Progenitor cell of endocrine pancreas (in vitro differentiated cells): ENCODE measurements at places on chromosomes 1 and 21. TPM values are rescaled to one million over a fixed set of nuclear protein-coding genes. Genes with fewer than 3 reads are reported as not detected.

Gene EPHA10
- total RNA-seq: 5.1 and 6.2 TPM in 2 replicates

Gene TOR3A
- total RNA-seq: 27.4 and 27.9 TPM in 2 replicates

Gene PLA2G2A
- 2.0 and 2.4 TPM in 2 replicates for total RNA-seq

Gene BOLA1
- total RNA-seq: 10.9 and 12.1 TPM in 2 replicates

Gene CHD5
- total RNA-seq: 0.58 and 0.77 TPM in 2 replicates

Gene GJB5
- not detected in 2 replicates for total RNA-seq

Gene SMIM1
- total RNA-seq: 10.8 and 12.0 TPM in 2 replicates

Gene UBE2U
- total RNA-seq: not detected in 2 replicates

Gene S100A9
- total RNA-seq: 0.91 and 0.95 TPM in 2 replicates

Gene DMRTB1
- not detected in 2 replicates for total RNA-seq

Gene ATXN7L2
- total RNA-seq: 17.6 and 19.6 TPM in 2 replicates

Gene TMEM9
- 146 TPM in 2 replicates for total RNA-seq

Gene FLG2
- total RNA-seq: not detected in 2 replicates

Gene ADAMTS1
- total RNA-seq: 11.6 and 12.7 TPM in 2 replicates

Gene TNNT2
- 1.9 and 2.3 TPM in 2 replicates for total RNA-seq

Gene APCS
- total RNA-seq: not detected in 2 replicates

Gene PEX19
- 73.8 and 74.8 TPM in 2 replicates for total RNA-seq

Gene FCN3
- not detected in 2 replicates for total RNA-seq

Gene OLFML3
- 12.9 and 14.7 TPM in 2 replicates for total RNA-seq

Gene RNU1-1
- 3,923 and 3,957 TPM in 2 replicates for total RNA-seq

Gene OR2M7
- total RNA-seq: not detected in 2 replicates

Gene PRKAA2
- 8.6 and 8.9 TPM in 2 replicates for total RNA-seq

Gene C1orf74
- 2.5 and 3.1 TPM in 2 replicates for total RNA-seq

Gene LEFTY2
- total RNA-seq: 0.22 and 0.51 TPM in 2 replicates

Gene PYHIN1
- not detected in 2 replicates for total RNA-seq

Gene SLC44A3
- 70.4 and 75.4 TPM in 2 replicates for total RNA-seq

Gene NCF2
- 0.67 and 1.7 TPM in 2 replicates for total RNA-seq

Gene ANXA9
- total RNA-seq: 3.5 TPM in 2 replicates

Gene SHE
- total RNA-seq: not detected in 2 replicates

Gene BCAR3
- total RNA-seq: 7.1 and 10.5 TPM in 2 replicates

Gene COL9A2
- total RNA-seq: 48.1 and 53.8 TPM in 2 replicates

Gene RRP15
- 24.6 and 25.3 TPM in 2 replicates for total RNA-seq

Gene SOAT1
- total RNA-seq: 61.1 and 61.5 TPM in 2 replicates

Gene RHOU
- 54.4 and 56.3 TPM in 2 replicates for total RNA-seq

Gene AADACL3
- not detected in 2 replicates for total RNA-seq

Gene RGS13
- total RNA-seq: not detected in 2 replicates

Gene F3
- total RNA-seq: 84.9 and 95.0 TPM in 2 replicates

Gene CRYAA
- total RNA-seq: not detected in 2 replicates

Gene MYBPH
- not detected in 2 replicates for total RNA-seq

Gene AKR7A2
- 53.7 and 55.8 TPM in 2 replicates for total RNA-seq

Gene CASZ1
- 23.6 and 28.5 TPM in 2 replicates for total RNA-seq

Gene C8A
- 0.77 and 0.98 TPM in 2 replicates for total RNA-seq

Gene SUSD4
- 4.7 and 6.0 TPM in 2 replicates for total RNA-seq

Gene PPM1J
- total RNA-seq: 0.43 and 0.71 TPM in 2 replicates

Gene LRRC42
- total RNA-seq: 63.5 and 64.0 TPM in 2 replicates

Gene IL10
- total RNA-seq: not detected in 2 replicates

Gene OR10J1
- not detected in 2 replicates for total RNA-seq

Gene MROH7
- total RNA-seq: 0.29 and 0.50 TPM in 2 replicates

Gene KIF26B
- 5.1 and 6.6 TPM in 2 replicates for total RNA-seq

Gene NTMT2
- not detected in 2 replicates for total RNA-seq

Gene VHLL
- total RNA-seq: 0.46 TPM in 1 of 2 replicates, not detected in the other

Gene RGS4
- 7.3 and 12.1 TPM in 2 replicates for total RNA-seq

Gene ADGRB2
- 4.6 and 5.5 TPM in 2 replicates for total RNA-seq

Gene EXO1
- 12.5 and 16.2 TPM in 2 replicates for total RNA-seq

Gene DAB1
- 4.8 and 6.8 TPM in 2 replicates for total RNA-seq

Gene BSND
- not detected in 2 replicates for total RNA-seq

Gene OR2L8
- total RNA-seq: not detected in 2 replicates
